ENCODE measurements at places on chromosomes 3 and 15.

GRCh38 chr3:114217266-114217665, 20.1 kb downstream of the ZNF80 start:
- DNase-seq: no peak

DNA sequence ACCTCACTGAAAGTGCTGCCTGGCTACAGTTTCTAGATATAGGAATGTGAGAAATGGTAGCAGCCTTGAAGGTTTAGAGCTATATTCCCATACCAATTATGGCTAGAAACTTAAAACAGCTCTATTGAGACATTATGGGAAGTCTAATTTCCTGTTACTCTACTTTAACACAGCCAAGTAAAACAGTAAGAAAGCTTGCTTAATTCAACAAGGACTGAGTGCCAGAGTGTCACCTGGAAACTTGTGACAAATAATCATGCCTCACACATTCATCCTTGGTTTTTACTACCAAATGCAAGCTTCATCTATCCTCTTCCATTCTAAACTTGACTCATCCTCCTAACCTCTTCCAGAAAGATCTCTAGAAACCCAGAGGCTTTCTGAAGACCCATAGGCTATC, 41.7 kb downstream of the UBE3A start:
- DNase-seq: no peak

DNA sequence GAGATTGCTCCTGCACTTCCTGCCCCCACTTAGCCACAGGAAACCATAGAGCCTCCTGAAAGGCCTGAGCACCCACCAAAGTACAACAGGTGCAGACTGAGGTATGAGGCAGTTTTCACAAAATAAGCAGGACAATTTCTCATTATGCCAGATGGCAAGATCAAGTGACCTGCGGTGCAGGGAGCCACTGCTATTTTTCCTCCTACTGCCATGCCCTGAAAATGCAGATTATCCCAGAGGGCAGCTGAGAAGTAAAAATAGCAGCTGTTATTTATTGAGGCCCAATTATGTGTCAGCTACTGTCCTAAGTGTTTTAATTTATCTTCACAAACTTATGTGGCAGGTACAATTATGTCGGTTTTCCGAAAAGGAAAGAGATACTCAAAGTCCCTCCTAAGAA, 209.5 kb upstream of the ST8SIA2 start:
- DNase-seq: no peak

- peak; percentile 19 for DNase-seq
Observed at GRCh38 chr15:89776274-89777072, at the start of gene MESP2. Gene MESP2 (plus strand): TSS chr15:89776332. CDS start chr15:89776358, 26 bp downstream.

- DNase-seq: no peak
Observed at GRCh38 chr15:84987949-84988624, 6.4 kb downstream of the PDE8A start.

DNA sequence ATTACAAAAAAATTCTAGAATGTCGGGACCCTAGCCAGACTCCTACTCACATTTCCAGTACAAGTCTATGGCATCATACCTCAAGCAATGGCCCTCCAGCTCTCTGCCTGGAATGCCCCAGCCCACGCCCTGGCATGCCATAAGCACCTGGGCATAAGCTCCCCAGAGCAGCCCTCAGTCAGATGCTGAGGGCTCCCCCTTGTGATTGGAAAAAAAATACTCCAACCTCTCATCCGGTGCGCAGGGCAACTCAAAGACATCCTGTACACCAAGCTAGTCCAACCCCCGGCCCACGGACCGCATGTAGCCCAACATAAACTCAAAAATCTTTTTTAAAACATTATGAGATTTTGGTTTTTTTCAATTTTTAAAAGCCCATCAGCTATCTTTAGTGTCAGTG, 115.4 kb downstream of the NEK10 start:
- DNase-seq: no peak

DNA sequence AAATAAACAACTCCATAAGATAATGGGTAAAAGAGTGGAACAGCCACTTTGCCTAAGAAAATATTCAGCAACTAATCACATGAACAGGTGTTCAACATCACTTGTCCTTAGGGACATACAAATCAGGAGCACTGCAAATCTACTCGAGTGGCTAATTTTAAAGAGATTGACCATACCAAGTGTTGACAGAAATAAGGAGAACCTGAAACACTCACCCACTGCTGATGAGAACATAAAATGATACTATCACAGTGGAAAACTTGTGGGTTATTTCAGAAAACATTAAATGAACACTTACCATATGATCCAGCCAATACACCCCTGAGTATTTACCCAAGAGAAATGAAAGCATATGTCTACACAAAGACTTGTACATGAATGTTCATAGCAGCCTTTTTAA, 70.5 kb downstream of the GABRB3 start:
- no peak for DNase-seq

GRCh38 chr3:128372281-128372680, 94.4 kb downstream of the DNAJB8 start:
- DNase-seq: no peak

GRCh38 chr3:18066899-18067582, 324.6 kb upstream of the TBC1D5 start:
- DNase-seq: no peak

DNA sequence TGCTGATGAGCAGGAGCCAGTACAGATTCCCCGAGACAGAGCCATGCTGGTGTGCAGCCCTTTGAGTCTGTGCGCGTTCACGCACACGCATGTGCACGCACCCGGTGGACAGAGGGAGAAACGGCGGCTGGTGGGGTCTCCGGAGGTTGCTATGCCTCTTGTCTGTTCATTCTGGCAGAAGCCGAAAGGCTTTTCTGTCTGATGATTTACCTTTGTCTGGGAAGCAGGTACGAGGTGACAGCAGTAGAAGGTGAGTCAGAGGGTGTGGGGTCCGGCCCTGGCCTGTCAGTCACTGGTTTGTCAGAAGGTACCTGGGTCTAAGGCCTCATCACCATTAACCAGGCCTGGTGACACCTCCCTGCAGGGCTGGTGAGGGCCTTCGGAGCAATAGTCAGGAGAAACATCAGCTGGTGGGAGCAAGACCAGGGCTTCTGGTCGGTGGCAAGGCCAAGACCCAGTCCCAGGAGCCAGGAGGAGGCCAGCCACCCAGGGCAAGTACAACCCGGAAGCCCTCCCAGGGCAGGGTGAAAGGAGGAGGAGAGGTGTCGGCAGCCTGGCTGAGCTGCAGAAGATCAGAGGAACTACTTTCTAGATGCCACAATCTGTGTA, 7.5 kb downstream of the PCSK6 start:
- no peak for DNase-seq

DNA sequence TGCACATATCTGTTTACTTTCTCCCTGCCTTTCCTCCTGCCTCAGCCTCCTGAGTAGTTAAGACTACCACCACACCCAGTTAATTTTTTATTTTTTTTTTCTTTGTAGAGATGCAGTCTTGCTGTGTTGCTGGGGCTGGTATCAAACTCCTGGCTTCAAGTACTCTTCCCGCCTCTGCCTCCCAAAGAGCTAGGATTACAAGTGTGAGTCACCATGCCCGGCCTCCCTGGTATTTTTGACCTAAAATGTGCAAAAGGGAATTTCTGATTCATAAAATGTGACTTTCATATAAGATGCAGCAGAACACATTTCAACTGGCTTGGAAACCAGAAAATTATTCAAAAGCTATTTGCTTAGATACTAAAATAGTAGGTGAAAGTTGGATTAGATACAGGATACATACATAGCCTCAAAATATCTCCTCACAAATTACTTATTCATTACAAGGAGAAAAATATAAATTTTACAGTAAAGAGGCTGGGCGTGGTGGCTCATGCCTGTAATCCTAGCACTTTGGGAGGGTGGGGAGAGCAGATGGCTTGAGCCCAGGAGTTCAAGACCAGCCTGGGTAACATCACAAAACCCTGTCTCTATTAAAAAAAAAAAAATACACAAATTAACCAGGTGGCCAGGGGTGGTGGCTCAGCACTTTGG, 32.0 kb downstream of the MAP4 start:
- no peak for DNase-seq

- no peak for DNase-seq
Observed at GRCh38 chr3:123993818-123994217, 1.9 kb upstream of the ROPN1 start.

GRCh38 chr15:40990789-40991188, 37.5 kb downstream of the CHAC1 start:
- no peak for DNase-seq

DNA sequence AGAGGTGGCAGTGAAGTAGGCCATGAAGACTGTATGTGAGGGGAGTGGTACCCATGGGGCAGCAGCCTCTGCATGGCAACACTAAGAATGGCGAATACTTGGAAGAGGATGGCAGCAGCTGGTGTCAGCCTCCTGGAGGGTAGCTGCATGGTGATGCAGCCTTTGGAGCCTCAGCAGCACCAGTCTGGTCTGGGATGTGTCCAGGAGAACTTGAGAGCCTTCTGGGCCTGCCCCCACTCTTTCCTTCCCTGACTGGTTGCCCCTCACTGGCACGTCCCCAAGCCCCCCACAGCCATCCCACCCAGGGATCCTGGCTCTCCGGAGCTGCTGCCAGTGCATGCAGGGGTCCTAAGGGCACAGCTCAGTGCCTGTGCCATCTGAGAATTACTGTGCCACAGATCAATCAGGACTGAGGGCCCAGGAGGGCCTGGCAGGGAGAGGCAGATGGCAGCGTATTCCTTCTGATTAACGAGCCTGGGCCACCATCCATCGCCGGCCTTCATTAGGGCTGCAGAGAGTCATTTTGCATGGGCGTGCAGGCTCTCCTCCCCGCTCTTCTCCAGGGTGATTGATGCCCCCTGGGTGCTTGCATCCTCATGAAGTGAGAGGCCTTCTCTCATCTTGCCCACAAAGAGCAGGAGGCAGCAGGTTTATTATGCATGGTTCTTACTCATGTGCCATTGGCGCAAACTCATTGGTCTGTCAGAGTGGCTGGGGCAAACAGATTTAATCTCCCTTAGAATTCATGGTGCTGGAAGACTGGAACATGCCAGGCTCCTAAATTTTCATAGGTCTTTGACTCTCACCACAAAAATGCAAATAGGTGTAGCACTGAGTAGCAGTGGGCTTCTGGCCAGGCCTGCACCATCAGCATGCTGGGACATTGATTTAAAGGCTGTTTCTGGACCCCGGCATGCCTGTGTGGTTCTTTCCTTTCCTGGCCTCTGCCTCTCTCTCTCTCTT, 116.8 kb downstream of the EPHB1 start:
- DNase-seq: no peak

GRCh38 chr3:14757153-14757700, 61.5 kb upstream of the FGD5 start:
- DNase-seq: no peak

- no peak for DNase-seq
Observed at GRCh38 chr3:192545333-192545732, 182.0 kb downstream of the FGF12 start.

GRCh38 chr3:16227566-16227965, 37.2 kb downstream of the DPH3 start:
- DNase-seq: no peak

DNA sequence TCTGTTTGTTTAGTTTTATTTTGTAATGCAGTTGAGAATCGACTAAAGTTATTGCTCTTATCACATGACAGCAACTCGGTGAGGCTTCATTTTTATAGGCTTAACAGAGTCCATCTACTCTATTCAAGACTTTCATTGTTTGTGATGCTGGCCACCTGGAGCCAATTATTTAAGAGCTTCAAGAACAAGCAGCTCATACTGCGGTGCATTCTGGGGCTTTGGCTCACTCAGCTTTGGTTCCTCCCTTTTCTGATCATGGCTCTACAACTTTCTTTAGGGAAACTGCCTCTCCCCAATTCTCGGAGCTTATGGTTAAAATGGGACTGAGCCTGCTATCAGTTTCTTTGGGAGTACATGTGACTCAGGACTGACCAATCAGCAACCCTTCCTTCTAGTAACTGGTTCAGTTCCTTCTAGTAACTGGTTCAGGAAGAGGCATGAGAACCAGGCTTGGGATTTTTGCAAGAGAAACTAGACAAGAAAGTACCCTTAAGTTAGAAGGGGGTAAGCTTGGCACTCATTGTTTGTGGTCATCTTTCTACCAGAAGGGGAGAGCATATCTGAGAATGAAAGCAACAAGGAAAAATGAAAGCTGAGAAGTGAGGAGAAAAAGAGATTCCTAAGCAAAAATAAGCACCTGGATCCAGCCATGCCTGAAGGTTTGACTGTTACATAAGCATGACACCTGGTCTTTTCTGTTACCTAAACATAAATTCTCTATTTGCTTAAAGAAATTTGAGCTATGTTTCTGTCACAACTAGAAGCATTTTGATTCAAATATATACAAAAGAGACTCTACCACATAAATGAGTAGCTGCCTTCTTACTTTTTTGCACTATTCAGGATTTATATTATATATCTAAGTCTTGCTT, 24.1 kb upstream of the ARHGEF3 start:
- no peak for DNase-seq

DNA sequence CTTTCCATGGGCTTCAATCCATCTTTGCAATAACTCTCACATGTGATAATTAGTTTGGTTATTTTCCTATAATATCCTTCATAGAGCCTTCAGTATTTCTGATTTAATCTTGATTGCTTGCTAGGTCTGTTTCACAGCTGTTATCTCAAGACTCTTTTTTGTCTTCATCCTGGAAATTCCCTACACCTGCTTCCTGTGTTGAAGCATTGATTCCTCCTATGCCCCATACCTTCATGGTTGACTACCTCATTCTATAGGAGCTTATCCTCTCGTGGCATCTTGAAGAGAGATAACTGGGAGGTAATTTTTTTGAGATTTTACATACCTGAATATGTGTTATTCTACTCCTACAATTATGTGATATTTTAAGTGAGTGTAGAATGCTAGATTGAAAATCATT, 26.7 kb downstream of the PIK3CA start:
- DNase-seq: no peak

DNA sequence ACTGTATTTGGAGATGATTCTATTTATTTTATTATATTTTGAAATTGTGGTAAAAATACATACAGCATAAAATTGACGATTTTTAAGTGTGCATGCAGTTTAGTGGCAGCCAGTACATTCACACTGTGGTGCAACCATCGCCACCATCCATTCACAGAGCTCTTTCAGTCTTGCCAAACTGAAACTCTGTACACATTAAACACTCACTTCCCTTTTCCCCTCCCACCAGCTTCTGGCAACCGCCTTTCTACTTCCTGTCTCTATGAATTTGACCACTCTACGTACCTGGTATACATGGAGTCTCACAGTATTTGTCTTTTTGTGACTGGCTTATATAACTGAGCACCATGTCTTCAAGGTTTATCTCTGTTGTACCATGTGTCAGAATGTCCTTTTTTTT, 303.3 kb upstream of the ATP10A start:
- DNase-seq: no peak

- no peak for DNase-seq
Observed at GRCh38 chr15:65630760-65631159, 9.0 kb downstream of the SLC24A1 start.

- no peak for DNase-seq
Observed at GRCh38 chr15:64681424-64682024, 93.9 kb downstream of the RBPMS2 start.

DNA sequence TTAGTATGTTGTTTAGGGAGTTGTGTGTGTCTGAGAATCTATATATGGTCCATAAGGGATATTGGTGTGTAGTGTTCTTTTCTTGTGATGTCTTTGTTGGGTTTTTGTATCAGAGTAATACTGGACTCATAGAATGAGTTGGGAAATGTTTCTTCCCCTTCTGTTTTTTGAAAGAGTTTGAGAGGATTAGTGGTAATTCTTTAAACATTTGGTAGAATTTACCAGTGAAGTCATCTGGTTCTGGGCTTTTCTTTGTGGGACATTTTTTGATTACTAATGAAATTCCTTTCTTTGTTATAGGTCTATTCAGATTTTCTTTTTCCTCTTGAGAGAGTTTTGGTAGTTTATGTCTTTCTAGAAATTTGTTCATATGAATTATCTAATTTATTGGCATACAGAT, 16.9 kb downstream of the ACKR2 start:
- no peak for DNase-seq

- DNase-seq: no peak
Observed at GRCh38 chr3:58564456-58565160, 12.6 kb downstream of the FAM107A start.

GRCh38 chr3:188590557-188590956, 436.6 kb downstream of the LPP start:
- no peak for DNase-seq

Measured in stimulated activated CD4-positive, alpha-beta T cell treated with anti-CD3 and anti-CD28 coated beads, Interleukin-4, amount 100 ng/mL, for 4 hours (primary cell).